ENCODE measurements at places on chromosomes 2 and 18.

DNA sequence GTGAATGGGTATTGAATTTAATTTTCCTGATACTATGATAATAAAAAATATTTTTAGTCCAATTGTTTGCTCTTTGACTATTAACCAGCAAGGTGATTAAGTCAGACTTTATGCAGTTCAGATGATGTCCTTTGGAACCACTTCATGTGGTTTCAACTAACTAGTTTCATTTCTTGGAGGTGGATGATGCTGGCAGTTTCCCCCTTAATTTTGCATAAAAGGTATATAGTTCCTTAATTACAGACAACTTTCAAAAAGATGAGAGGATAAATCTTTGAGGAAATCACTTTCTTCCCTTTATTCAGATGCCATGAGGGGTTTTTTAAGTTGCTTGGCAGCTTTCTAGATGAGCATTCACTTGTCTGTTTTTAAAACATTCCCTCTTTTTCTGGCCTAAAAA, 223.1 kb downstream of the PHLPP1 start:
- DNase-seq = no peak

GRCh38 chr2:105490204-105490603, 91.4 kb upstream of the FHL2 start:
- no peak for DNase-seq

- no peak for DNase-seq
These were observed 92.9 kb downstream of the ZEB2 start for GRCh38 chr2:144426981-144427479.

GRCh38 chr18:181711-182110, 23.4 kb downstream of the USP14 start:
- no peak for DNase-seq

GRCh38 chr2:15816674-15817406, 123.5 kb upstream of the MYCN start:
- DNase-seq = no peak

- DNase-seq = no peak
These were observed 5.2 kb upstream of the MAP3K2 start for GRCh38 chr2:127392828-127393578.

- no peak for DNase-seq
These were observed 25.7 kb downstream of the BCL11A start for GRCh38 chr2:60527762-60528161.

- DNase-seq = no peak
These were observed 65.4 kb upstream of the VRK2 start for GRCh38 chr2:57981083-57981768.

DNA sequence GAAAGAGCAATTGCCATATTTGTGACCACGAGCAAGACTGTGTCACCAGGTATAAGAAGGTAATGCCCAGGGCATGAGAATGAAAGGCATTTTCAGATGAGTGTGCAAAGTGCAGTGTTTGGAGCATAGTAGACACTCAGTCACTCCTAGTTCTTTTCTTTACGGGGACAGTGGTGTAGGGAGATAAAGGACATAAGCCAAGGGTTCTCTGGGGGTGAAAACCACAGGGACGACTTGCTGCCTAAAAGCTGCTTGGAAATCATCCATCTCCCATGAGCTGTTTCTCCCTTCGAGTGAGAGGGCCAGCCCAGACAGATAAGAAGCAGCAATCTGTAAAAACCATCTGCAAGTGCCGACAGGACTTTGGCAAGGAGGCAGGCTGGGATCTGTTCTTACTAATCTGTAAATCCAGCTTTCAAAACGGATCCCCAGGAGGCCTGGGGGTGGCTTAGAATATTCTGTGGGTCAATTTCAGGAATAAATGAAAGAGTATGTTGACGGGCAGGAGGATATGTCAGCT, 221.6 kb downstream of the LPIN1 start:
- no peak for DNase-seq

DNA sequence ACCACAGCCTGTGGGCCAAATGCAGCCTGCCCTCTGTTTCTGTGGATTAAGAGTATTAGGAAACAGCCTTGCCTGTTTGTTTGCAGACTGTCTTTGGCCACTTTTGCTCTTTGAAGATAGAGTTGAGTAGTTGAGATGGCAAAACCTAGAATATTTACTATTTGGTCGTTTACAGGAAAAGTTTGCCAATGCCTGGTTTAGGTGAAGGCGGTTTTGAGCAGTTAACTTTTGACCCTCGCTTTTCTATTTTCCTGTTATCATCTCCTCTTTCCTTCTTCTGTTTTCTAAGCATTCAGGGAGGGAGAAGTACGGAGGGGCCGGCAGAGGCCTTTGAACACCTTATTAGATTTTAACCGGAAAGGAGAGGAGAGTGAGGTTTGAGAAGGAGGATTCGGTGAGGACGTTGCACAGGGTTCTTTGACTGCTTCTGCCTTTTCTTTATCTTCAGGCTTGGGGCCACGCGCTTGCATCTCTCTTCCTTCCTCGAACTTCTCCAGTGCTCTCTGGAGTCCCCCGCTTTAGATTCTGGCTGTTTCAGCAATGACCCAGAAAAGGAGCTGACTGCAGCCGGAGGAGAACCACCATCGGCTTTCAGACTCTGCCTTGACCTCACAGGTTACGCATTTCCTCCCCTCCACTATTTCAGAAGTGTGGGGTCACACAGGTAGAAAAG, 39.2 kb downstream of the IL1R2 start:
- DNase-seq = no peak

Data from NCI-H2081 (cell line).